ENCODE measurements at places on chromosomes 6 and 20.
A peak's percentile ranks its signal among the peaks of the same experiment; 100 is the strongest.

DNA sequence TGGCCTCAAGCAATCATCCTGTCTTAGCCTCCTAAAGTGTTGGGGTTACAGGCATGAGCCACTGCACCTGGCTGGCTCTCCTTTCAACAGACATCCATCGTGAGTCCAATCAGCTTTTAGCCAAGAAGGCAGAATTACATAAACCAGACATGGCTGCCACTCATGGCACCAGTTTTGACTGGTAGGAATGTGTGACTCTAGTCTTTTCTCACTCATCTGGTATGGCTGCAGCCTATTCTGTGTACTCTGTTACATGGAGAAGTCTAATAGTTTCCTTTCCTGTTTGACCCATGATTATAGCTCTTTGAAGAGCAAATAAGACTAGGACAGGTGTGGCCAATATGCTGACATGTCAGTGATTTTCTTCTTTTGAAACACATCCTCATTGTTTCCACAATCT, 27.0 kb upstream of the RNF144B start:
- DNase-seq: no peak

- DNase-seq: no peak
Measured at GRCh38 chr6:167589615-167589940, 237.1 kb upstream of the AFDN start.

DNA sequence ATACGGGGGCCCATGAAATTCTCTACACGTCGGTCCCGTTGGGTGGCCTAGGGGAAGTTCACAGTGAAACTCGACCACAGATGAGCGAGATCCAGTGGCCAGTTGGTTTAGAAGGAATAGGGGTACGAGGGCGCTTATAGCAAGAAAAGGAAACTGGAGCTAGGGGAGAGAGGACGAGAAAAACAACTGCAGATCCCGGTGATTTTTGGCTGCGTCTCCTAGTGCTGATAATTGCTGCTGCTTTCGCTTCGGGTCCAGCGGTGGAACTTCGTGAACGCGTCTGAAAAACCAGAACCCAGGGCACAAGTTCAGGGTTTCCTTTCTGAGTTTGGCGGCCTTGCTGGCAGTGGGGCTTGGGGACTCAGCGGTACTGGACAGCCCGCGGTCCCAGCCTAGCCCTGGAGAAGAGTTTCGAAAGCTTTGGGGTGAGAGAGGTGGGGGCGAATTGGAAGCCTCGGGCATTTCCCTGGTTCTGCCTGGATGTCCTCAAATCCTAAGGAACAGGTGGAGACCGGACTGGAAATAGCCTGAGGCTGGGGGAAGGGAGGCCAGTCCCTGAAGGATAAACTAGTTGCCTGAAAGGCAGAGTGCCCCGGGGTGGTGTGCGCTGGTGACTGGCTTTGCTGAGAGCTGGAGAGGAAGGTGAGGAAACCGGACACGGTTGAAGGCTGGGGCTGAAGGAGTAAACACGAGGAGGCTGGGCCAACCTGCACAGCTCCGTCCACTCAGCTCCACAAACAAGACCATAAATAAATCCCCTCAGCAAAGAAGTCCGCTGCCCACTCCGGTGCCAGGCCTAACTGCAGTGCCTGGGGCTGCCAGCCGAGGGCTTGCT, 793 bp downstream of the GMPR start:
- peak; percentile 13 for DNase-seq

- DNase-seq: no peak
Measured at GRCh38 chr20:7459083-7459482, 481.2 kb downstream of the HAO1 start.

- no peak for DNase-seq
Measured at GRCh38 chr6:25275436-25275835, 3.7 kb upstream of the CARMIL1 start.

- no peak for DNase-seq
Measured at GRCh38 chr6:17983730-17984129, 3.7 kb downstream of the KIF13A start.

DNA sequence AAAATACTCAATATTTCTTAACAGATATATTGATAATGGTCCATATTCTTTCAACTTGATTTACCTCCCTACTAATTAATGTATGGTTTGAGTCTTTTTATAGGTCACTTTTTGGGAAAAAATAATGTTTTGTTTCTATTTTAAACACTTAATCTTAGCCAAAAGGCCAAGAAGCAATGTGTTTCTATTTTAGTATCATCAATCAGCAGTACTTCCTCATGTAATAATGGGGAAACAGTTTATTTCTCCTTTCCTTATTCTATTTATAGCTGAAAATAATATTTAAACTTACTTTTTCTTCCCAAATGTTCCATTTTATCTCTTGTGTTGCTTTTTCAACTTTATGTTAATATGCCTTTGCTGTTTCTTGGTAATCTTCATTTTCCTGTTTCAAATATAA, 295.1 kb downstream of the ALDH8A1 start:
- no peak for DNase-seq

DNA sequence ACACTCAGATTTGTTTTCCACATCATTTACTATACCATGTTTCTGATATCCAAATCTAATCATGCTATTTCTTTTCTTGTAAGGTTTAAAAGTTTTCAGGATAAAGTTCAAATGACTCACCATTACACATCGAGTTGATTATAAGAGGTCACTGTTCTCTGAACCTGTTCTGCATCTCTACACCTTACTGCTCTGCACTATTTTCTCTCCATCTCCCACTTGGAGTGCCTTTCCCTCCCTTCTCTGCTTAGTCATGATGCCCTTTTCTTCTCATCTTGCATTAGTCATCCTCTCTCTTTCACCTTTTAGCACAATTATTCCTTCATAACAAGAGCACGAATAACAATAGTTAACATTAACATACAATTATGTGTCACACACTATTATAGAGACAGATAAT, 37.5 kb upstream of the FUT9 start:
- no peak for DNase-seq

DNA sequence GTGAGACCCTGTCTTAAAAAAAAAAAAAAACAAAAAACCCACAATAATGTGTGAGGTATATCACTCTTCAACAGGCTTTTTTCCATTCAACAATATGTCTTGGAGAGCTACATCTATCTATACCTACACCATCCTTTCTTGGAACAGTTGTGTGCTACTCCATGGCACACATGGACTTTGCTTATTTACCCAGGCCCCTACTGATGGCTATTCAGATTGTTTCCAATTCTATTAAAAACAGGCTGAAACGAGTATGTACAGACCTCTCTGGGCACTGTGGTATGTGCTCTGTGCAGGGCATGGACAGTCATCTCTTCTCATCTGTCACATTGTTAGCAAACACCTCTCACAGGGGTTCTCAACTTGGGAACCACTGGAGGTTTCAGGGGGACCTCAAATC, 28.1 kb downstream of the MRPL14 start:
- DNase-seq: no peak

DNA sequence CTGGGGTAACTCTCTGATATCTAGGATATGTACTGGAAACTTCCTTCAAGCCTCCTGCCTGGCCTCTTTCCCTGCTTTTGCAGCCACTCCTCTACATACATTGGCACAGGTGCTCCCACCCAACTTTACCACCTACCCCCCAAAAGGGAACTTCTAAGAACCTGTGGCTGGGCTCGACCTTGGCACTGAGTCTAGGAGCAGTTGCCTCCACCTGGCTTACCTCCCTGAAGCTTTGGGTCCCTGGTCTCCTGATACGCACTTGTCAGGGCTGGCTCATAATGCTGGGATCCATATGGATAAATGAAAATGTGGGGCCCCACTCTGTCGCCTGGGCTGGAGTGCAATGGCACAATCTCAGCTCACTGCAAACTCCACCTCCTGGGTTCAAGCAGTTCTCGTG, 56.2 kb downstream of the SSR1 start:
- DNase-seq: no peak

Data from activated naive CD4-positive, alpha-beta T cell treated with anti-CD3 and anti-CD28 coated beads, Interleukin-2, amount 50 U/mL, for 72 hours (primary cell).